Tibial nerve (tissue), 4 donors: ENCODE measurements at places on chromosomes 5 and 9. TPM values are rescaled to one million over a fixed set of nuclear protein-coding genes. Genes with fewer than 3 reads are reported as not detected.

Gene TRIM32
- 15.7 TPM for total RNA-seq

- H3K4me3 ChIP-seq = no peak overlapping the region
- no peaks in the 10 kb centered on the region for H3K27me3 ChIP-seq
- peaks cover 3% of the 10 kb centered on the region for H3K4me1 ChIP-seq
- peak overlapping the region; percentile 41 for H3K27ac ChIP-seq
- H3K36me3 ChIP-seq = no peaks in the 10 kb centered on the region
These were observed 13.9 kb downstream of the PTAR1 start for GRCh38 chr9:69745716-69746437.

- H3K36me3 ChIP-seq = no peaks in the 10 kb centered on the region
- no peak overlapping the region for H3K27ac ChIP-seq
- no peak for DNase-seq
These were observed 63.5 kb upstream of the TBC1D2 start for GRCh38 chr9:98318834-98319478.

- no peak overlapping the region for H3K27ac ChIP-seq
- H3K4me1 ChIP-seq = no peaks in the 10 kb centered on the region
- DNase-seq = no peak
- no peaks in the 10 kb centered on the region for H3K27me3 ChIP-seq
These were observed 68.2 kb downstream of the PHF2 start for GRCh38 chr9:93644397-93645088.

- no peak for DNase-seq
- no peaks in the 10 kb centered on the region for H3K27me3 ChIP-seq
- H3K4me3 ChIP-seq = no peak overlapping the region
- peak overlapping the region; percentile 83 for H3K27ac ChIP-seq
- peaks cover 61% of the 10 kb centered on the region for H3K4me1 ChIP-seq
These were observed 60.9 kb upstream of the SLC2A8 start for GRCh38 chr9:127336086-127336485.

GRCh38 chr5:176519810-176520720 lies 17.1 kb downstream of the RNF44 start:
- H3K27ac ChIP-seq = no peak overlapping the region
- no peak for DNase-seq
- H3K4me3 ChIP-seq = no peak overlapping the region
- H3K4me1 ChIP-seq = no peaks in the 10 kb centered on the region
- H3K36me3 ChIP-seq = no peaks in the 10 kb centered on the region

- DNase-seq = no peak
- no peaks in the 10 kb centered on the region for H3K27me3 ChIP-seq
- H3K4me1 ChIP-seq = no peaks in the 10 kb centered on the region
- no peaks in the 10 kb centered on the region for H3K36me3 ChIP-seq
- no peak overlapping the region for H3K4me3 ChIP-seq
These were observed 104.2 kb downstream of the RAPGEF6 start for GRCh38 chr5:131530706-131531331.

Gene TDRD7
- total RNA-seq = 9.6 TPM

- H3K27me3 ChIP-seq = no peaks in the 10 kb centered on the region
- no peak for DNase-seq
- H3K4me3 ChIP-seq = peak overlapping the region; percentile 60
- peaks cover 8% of the 10 kb centered on the region for H3K4me1 ChIP-seq
- no peaks in the 10 kb centered on the region for H3K36me3 ChIP-seq
- peak overlapping the region; percentile 84 for H3K27ac ChIP-seq
These were observed 144.9 kb downstream of the ERCC6L2 start for GRCh38 chr9:96020300-96020791.

Gene SLC1A1
- 4.0 TPM for total RNA-seq

Gene BTNL3
- total RNA-seq = not detected

Gene AHRR
- total RNA-seq = 4.8 TPM

Gene FCHSD1
- total RNA-seq = 36.9 TPM

Gene COL5A1
- 72.0 TPM for total RNA-seq

DNA sequence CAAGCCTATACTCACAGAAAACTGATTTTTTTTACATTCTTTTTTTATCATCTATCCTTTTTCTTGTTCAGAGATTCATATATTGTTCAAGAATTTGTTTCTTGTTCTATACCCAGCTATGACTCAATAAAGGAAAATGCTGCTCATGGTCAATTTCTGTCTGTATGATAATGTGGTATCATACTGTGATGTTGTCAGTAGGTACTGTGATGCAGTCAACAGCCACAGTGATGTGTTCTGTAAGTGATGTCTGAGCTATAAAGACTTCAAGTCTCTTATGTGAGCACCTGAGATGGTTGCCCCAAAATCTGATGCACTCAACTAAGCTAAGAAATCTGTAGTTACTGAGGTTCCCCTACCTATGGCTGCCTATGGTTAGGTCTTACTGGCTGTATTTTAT lies 294.2 kb upstream of the GRIN3A start:
- H3K4me3 ChIP-seq = no peak overlapping the region
- H3K36me3 ChIP-seq = no peaks in the 10 kb centered on the region
- no peak for DNase-seq
- no peaks in the 10 kb centered on the region for H3K4me1 ChIP-seq

Gene TMC1
- not detected for total RNA-seq

DNA sequence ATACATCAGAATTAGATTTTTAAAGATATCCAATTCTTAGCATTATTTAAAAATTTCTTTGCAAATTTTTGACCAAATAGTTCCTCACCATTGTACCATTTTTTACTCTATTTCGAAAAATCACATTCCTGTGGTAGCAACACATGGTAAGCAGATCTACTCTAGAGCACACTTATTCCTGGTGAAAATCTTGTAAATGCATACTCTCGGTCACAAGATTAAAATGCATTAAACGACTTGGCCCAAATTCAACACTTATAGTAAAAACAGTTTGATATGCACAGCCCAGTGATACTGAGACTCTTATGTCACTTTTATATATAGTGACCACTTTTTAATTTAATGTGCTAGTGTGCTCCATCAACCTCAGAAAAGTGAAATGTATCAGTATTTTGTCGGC lies 208.8 kb upstream of the TARS1 start:
- H3K36me3 ChIP-seq = peaks cover 3% of the 10 kb centered on the region
- no peaks in the 10 kb centered on the region for H3K27me3 ChIP-seq
- DNase-seq = no peak
- no peaks in the 10 kb centered on the region for H3K4me1 ChIP-seq
